ENCODE measurements at places on chromosomes 2 and 18.

DNA sequence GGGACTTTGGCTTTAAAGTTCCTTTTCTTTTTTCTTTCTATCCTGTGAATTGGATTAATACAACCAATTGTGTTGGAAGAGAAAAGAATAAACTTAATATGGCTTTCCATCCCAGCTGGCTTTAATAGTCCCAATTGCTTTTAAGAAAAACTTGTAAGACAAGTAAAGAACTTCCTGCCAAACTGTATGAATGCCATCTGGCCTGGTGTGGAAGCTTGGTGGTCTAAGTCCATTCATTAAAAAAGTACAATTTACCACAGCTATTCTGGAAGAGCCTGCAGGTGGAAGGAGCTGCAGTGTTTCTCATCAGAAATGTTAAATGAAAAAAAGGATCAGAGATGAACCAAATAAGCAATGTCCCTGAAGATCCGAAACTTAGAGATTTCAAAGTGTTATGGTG lies 103.9 kb downstream of the KLHL14 start:
- no peak for DNase-seq

- no peak for DNase-seq
Measured at GRCh38 chr18:35185771-35186170, 55.1 kb upstream of the ZNF397 start.

GRCh38 chr2:72898585-72898906 lies 11.3 kb downstream of the SPR start:
- no peak for DNase-seq

DNA sequence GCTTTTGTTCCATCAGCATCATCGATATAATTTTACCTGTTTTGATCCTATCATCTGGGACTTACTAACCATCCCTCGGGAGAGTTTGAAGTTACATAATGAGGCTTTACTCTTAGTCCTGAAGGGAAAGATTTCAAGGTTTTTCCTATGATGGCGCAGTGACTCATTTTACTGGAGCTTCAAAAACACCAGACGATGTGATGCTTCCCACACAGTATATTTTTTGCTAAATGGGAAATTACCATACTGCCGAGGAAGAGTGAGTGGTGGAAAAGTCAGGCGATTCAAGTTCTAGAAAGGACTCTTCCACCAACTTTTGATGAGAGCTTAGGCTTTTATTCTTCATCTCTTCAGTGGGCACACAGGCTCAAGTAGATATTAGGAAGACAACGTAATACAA lies 44.6 kb upstream of the GCG start:
- peak; percentile 90 for DNase-seq

DNA sequence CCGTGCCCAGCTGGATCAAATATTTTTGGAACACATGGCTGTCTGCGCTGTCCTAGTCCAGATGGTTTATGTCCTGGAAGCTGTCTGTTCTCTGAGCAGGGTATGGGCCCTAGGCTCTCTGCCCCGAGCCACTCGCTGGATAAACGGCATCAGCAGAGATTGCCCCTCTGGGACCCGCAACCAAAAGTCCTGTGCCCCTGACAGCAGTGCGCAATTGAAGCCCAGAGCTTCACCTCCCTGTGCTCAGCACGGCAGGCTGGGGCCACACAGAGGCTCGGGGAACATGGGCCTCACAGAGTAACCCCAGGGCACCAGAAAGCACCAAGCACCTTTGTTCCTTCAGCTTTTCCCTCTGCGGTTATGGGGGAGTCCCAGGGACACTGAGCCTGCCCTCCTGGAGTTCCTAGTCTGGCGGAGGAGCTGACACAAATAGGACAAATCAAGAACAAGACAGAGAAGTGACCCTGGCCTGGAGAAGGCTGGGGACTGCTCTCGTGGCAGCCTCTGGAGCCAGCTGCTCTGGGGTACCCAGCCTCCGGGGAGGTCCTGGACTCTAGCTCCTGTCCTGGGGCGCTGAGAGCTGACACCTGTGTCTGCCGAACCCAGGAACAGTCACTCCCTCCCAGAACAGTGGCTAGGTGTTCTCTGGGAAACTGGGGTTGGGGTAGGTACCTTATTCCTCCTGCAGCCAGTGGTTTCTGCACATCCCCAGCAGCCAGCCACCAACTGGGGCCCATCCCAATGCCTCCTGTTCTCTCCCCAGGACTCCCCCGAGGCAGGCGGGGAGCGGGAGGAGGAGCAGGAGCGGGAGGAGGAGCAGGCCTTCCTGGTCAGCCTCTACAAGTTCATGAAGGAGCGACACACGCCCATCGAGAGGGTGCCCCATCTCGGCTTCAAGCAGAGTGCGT lies 12.3 kb downstream of the ARID5A start:
- no peak for DNase-seq

GRCh38 chr2:17328161-17328560 lies 190.1 kb downstream of the RAD51AP2 start:
- DNase-seq = no peak

DNA sequence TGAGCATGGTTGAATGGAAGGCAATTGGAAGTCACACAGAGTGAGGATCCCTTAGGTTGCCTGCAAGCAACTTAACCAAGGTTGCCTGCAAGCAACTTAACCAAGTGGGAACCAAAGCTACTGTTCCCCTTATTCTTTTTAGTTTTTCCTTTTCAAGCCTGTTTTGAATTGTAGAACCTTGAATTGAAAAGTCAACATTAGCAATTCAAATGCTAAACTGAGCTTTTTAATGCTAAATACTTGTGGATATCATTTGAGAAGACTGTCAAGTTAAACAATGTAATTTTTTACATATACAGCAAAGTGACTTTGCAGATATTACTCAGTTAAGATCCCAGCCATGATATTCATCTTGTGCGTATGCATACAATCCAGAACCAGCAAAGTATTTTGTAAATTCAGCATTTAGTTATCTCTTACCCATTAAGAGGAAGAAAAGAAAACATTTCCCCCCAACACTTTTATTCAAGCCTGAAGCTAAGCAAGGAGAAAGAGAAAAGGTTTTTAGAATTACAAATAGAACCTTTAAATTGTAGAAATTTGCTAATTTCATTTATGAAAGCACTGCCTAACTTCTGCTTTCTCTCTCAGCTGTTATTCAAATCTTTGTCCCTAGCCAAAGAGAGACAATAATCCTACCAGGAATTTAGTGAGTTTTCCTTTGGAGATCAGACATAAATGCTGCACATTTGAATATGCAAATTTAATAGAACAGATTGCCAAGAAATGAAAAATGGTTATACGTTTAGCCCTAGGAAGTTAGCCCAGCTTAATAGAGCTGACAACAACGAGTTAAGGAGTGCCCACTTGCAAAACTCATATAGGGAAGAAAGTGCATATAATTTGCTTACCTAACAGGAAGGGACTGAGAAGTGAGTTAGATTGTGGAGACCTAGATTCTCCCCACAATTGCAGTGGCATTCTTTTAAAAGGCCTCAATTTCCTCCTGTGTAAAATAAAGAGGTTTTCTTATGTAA lies 643.2 kb upstream of the PIK3C3 start:
- no peak for DNase-seq

- DNase-seq = no peak
Measured at GRCh38 chr2:33288011-33288410, 188.4 kb upstream of the RASGRP3 start.

- DNase-seq = peak; percentile 3
Measured at GRCh38 chr2:71282493-71282892, 49.1 kb upstream of the ZNF638 start.

GRCh38 chr2:32741575-32741974 lies 113.7 kb downstream of the TTC27 start:
- peak; percentile 40 for DNase-seq

- no peak for DNase-seq
Measured at GRCh38 chr2:57107353-57107752, 923.6 kb downstream of the CCDC85A start.

GRCh38 chr2:36530983-36531354 lies 67.0 kb downstream of the FEZ2 start:
- DNase-seq = peak; percentile 77

GRCh38 chr2:9001778-9002177 lies 1.7 kb downstream of the MBOAT2 start:
- DNase-seq = no peak

- DNase-seq = peak; percentile 71
Measured at GRCh38 chr2:51813247-51813646, 781.3 kb upstream of the NRXN1 start.

- no peak for DNase-seq
Measured at GRCh38 chr2:45131587-45131986, 122.3 kb upstream of the SIX2 start.

GRCh38 chr2:68937346-68938055 lies 15.2 kb downstream of the GKN2 start:
- DNase-seq = peak; percentile 41

GRCh38 chr2:224309176-224309575 lies 92.7 kb downstream of the FAM124B start:
- peak; percentile 37 for DNase-seq

- DNase-seq = no peak
Measured at GRCh38 chr2:188865681-188866080, 108.5 kb upstream of the COL3A1 start.

DNA sequence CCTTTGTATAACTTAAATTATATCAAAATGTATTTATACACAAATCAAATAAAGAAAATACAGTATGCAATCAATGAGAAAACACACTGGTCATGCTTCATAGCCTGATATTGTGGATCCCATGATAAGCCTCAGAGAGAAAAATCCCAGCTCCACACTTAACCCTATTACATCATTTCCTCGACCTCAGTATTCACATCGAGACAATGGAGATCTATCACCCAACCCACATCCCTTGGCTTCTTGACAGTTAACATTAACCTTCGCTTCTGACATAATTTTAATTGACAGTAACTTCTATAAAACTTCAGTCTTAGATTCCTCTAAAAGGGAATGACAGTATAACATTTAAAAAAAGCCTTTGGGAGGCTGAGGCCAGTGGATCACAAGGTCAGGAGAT lies 11.6 kb downstream of the TMX3 start:
- no peak for DNase-seq

- no peak for DNase-seq
Measured at GRCh38 chr18:59551902-59552635, 145.2 kb downstream of the CCBE1 start.

GRCh38 chr18:9724797-9725585 lies 16.9 kb downstream of the RAB31 start:
- DNase-seq = no peak

- DNase-seq = no peak
Measured at GRCh38 chr2:68158134-68158447, 403 bp downstream of the PNO1 start.

GRCh38 chr2:133680343-133681049 lies 112.2 kb upstream of the NCKAP5 start:
- DNase-seq = no peak

DNA sequence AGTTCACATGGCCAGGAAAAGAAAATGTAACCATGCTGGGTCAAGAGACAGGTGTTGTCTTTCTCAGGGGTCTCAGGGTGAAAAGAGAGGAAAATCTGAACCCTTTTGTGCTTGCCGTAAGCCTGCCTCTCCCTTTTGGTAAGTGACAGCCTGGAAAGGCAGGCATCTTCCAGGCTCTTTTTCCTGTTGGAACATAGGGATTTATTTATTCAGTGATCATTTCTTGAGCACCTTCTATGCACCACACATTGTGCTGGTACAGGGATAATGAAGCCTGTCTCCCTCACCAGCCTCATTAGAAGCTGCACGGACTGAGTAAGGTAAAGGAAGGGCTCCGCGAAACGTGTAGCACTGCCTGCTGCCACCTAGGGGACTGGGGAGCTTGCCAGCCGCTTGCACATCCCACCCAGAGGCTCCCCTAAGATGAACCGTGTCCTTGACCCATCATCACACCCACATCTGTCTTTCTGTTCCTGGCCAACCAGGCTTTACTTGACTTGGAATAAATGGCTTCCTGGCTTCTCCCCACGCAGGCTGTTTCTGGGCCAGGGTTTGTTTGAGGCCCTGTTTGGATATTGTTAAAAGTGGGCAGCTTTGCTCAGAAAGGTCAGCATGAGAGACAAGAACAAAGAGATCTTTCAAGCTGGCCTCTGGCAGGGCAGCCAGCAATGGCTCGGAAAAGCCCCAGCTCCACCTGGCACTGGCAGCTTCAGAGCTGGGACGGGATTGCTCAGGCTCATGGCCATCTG lies 73.3 kb upstream of the MCFD2 start:
- DNase-seq = no peak

DNA sequence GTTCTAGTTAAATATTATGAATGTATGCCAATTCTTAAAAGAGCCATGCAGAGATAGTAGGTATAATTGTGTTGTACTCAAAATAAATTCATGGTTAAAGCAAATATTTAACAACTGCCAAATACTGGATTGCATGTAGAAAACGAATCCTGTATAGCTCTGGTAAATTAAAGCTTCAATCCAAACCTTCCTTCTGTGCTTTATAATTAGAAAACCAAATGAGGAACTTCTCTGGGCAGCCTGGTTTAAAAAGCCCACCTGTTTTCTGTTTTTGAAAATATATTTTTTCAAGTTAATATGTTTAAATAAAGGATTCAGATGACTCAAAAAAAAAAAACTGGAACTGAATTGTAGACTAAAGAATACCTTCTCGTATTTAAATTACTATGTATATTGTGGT lies 48.3 kb upstream of the ITGA4 start:
- DNase-seq = no peak

DNA sequence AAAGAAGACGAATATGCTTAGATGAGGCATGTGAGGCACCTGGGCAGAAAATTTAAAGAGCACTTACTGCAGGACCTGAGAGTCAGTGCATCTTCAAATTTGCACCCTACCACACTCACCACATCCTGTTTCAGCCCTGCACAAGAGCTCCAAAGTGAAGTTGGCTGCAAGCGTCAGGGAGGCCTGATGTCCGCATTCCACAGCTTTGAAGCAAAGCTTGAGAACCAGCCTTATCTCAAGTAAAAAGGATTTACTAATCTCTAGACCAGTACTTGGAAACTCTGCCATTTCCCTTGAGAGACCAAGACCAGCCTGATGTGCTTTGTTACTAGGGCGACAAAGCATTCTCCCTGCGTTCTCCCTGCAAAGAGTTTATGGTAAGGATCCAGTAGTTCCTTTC lies 3.4 kb upstream of the ASNSD1 start:
- DNase-seq = no peak

DNA sequence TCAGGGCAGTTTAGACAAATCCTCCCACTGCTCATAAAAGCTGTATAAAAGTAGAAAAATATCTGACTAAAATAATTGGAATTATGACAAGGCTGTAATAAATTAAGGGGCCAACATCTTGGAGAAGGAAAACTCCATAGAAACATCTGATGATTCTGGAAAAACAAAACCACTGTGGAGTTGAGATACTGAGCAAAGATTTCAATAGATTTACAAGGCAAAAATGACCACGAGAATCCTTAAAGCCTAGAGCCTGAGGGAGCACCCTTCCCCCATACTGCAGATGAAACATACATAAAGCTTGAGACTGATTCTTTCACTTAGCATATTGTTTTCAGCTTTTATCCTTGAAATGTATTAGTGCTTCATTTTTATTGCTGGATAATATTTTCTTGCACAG lies 286.4 kb upstream of the MMADHC start:
- DNase-seq = no peak

GRCh38 chr2:217105733-217106649 lies 246.1 kb upstream of the TNP1 start:
- peak; percentile 95 for DNase-seq
